ENCODE measurements at places on chromosomes 5 and 9.

- DNase-seq, result no peak
Measured at GRCh38 chr9:18036422-18037187, 437.3 kb upstream of the ADAMTSL1 start.

GRCh38 chr5:16558984-16559629 lies 57.7 kb downstream of the RETREG1 start:
- no peak for DNase-seq

DNA sequence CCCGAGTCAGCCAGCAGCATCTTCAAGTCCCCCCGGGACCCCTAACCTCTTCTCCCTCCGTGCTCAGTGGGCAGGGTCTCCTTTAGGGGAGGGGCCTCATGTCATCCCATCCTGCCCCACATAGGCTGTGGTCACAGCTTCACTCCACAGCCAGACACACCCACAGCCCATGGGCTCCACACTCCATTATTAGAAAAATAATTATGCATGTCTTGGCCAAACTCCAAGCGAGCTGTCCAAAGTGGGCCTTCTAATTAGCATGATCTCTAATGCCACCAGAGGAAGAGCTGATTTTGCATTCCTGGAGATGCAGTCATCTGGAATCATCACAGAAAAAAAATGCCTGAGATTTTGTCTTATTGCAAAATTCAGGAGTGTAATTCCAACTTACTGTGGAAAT lies 418.2 kb downstream of the IRX2 start:
- no peak for DNase-seq

DNA sequence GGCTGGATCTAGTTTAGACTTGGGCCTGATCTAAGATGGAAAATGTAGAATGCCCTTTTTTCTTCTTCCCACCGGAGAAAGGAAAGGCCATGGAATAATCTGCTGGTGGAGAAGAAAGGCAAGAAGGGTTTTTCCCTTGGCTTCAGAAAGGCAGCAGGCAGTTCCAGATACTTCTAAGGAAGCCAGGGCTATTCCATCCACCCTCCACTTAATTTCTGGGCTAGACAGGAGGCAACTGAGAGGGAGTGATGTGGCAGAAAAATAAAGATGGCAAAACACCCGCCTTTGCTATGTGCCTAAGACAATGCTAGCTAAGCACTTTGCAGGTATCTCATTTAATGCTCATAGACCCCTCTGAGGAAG lies 9.9 kb downstream of the MYOZ3 start:
- no peak for DNase-seq

DNA sequence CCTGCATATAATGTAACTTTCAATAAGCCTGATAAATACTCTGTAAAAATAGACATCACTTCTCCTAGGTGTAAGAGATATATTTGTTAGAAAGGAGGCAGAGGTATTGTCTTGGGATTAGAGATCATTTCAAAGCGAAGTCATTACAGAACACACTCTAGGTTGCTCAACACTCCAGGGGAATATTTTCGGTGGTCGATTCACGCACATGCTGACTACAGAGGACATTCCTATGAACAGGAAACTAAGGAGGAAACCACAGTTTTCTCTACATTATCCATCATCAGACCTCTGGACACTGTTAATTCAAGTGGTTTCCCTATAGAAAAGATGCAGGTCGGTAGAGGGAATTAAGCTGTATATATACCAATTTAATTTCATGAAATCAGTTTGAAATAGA lies 370.0 kb downstream of the NDUFS4 start:
- no peak for DNase-seq

- DNase-seq, result no peak
Measured at GRCh38 chr9:115672477-115673316, 480.9 kb upstream of the PAPPA start.

DNA sequence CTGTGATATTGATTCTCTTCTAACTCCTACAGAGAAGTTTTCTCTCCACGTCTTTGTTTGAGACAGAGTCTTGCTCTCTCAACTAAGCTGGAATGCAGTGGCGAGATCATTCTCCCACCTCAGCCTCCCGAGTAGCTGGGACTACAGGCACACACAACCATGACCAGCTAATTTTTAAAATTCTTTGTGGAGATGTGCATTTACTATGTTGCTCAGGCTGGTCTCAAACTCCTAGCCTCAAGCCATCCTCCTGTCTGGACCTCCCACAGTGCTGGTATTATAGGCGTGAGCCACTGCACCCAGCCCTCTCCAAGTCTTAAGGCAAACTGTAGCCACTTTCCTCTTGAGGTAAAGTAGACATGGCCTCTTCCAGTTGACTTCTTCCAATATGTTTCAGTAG lies 72.2 kb downstream of the SNX18 start:
- DNase-seq, result no peak

GRCh38 chr9:136482046-136482792 lies 621 bp downstream of the SEC16A start:
- peak; percentile 17 for DNase-seq

GRCh38 chr9:117723986-117724625 lies 19.9 kb downstream of the TLR4 start:
- DNase-seq, result no peak

All from activated CD4-positive, alpha-beta T cell treated with anti-CD3 and anti-CD28 coated beads, Interleukin-2, amount 50 U/mL, for 1 hour (primary cell).